ENCODE measurements at places on chromosomes 1 and 21.

GRCh38 chr1:89199525-89200031 lies 836 bp upstream of the GBP4 start:
- DNase-seq: peak; percentile 15

DNA sequence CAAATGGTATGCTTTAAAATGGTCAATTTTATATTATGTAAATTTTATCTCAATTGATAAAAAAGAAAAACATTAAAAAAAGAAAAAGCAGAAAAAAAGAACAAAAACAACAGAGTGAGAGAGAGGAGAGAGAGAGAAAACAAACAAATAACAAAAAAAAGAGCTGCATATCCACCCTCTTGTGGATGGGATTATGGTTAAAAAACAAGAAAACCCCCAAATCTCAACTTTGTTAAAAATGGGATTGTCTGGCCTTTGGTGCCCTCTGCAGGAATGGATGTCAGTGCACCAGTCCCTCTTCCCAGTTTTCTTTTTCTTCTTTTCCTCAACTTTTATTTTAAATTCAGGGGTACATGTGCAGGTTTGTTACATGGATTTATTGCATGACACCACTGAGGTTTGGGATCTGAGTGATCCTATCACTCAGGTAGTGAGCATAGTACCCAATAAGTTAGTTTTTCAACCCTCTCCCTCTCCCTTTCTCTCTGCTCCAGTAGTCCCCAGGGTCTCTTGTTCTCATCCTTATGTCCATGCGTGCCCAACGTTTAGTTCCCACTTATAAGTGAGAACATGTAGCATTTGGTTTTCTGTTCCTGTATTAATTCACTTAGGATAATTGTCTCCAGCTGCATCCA lies 28.1 kb downstream of the RNF187 start:
- DNase-seq: peak; percentile 28

GRCh38 chr1:177442584-177442983 lies 271.8 kb downstream of the BRINP2 start:
- DNase-seq: no peak

GRCh38 chr1:240424740-240425464 lies 187.1 kb downstream of the GREM2 start:
- DNase-seq: no peak
